ENCODE measurements at places on chromosomes 4 and X.

DNA sequence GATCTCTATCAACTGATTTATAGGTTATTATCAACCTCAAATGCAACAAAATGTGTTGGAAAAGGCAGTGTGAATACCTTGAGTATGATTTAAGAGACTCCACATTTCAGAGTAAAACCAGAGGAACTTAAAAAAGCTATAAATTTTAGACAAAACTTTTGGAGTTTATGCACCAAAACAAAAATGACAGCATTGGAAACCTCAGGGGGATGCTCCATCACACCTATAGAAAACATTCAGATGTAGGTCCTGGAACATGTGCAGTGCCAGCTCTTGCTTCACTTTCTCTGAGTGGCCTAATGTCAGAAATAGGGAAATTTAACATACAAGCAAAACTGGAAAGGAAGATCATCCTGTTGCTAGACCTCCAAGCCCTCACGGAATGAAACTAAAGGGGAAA is 5.8 kb upstream of the VEGFC start:
- no peak for DNase-seq

DNA sequence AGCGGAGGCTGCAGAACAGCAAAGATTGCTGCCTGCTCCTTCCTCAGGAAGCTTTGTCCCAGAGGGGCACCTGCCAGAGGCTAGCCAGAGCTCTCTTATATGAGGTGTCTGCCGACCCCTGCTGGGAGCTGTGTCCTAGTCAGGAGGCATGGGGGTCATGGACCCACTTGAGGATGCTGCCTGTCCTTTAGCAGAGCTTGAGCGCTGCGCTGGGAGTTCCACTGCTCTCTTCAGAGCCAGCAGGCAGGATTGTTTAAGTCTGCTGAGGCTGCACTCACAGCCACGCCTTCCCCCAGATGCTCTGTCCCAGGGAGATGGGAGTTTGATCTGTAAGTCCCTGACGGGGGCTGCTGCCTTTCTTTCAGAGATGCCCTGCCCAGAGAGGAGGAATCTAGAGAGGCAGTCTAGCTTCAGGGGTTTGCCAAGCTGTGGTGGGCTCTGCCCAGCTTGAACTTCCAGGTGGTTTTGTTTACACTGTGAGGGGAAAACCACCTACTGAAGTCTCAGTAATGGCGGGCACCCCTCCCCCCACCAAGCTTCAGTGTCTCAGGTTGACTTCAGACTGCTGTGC is 10.9 kb downstream of the DCK start:
- peak; percentile 40 for DNase-seq

DNA sequence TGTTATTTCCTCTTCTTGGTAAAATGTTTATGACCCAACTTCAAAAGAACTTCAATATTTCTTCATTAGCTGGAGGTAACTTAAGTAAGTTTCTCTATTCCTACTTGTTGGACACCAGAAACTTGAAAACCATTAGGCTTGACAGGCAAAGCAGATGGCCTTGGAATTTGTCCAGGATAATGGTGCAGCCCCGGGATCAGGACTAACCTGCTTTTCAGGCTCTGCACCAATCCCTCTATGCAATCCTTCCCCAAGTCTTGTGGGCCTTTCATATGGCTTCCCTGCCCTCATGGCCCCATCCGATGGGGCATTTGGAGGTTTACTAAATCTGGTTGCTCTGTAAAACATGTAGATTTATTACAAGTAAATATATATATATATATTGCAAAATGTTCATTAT is 68.5 kb downstream of the SPINK2 start:
- no peak for DNase-seq

DNA sequence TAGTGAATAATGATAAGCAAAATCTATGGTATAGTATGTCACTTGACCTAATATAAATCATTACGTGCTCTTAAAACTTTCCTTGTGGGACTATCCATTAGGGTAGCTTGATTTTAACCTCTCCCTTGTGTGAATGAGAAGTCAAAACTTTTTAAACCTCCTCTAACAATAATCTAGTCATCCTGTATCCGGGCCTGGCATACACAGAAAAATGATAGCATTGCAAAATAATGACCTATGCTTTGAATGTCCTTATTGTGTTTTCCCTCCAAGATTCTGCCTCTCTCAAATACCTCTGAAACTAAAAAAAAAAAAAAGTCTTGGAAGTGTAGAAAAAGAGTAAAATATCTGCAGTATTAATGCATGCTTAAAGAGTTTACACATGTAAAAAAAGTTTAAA is 250.0 kb upstream of the NDST3 start:
- DNase-seq = no peak

DNA sequence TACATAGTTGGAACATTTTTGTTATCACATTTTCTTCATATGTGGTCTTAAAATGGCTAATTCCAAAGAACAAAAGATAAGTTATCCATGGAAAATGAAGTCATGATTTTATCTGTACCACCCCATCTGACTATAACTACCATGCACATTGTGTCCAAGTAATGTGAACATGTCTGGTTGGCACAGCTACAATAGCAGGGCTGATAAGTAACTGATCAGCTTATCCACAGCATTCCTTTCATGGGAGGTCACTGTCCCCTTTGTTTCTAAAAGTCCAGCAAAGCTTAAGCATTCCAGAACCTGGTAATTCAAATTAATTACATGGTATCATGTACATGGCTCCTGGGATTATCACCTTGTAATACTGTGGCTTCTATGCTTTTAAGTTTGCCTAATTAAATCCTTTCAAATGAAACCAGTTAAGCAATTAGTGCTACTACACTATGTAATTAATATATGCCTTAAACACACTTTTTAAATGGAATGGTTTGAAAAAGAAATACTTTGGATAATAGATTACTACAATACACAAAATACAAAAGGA is 21.1 kb upstream of the SORBS2 start:
- DNase-seq = no peak

GRCh38 chr4:22129454-22130029 is 181.0 kb upstream of the KCNIP4 start:
- peak; percentile 22 for DNase-seq

DNA sequence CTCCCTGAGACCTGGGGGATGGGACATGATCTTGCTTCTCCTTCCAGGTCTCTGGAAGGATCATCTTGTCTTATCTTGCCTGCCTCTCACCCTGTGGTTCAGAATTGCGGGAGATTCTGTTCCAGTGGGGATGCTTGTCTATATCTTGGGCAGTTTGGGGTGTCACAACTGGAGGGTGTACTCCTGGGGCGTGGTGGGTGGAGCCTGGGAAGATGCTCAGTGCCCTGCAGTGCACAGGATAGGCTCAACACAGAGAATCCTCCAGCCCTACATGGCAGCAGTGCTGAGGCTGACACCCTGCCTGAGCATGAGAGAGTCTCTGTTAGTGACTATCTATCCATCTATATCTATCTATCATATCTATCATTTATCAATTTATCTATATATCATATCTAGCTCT is 7.7 kb downstream of the P2RY8 start:
- peak; percentile 51 for DNase-seq

GRCh38 chr4:111788099-111788498 is 357.2 kb upstream of the FAM241A start:
- no peak for DNase-seq

GRCh38 chr4:21827575-21827974 is 121.0 kb downstream of the KCNIP4 start:
- no peak for DNase-seq

DNA sequence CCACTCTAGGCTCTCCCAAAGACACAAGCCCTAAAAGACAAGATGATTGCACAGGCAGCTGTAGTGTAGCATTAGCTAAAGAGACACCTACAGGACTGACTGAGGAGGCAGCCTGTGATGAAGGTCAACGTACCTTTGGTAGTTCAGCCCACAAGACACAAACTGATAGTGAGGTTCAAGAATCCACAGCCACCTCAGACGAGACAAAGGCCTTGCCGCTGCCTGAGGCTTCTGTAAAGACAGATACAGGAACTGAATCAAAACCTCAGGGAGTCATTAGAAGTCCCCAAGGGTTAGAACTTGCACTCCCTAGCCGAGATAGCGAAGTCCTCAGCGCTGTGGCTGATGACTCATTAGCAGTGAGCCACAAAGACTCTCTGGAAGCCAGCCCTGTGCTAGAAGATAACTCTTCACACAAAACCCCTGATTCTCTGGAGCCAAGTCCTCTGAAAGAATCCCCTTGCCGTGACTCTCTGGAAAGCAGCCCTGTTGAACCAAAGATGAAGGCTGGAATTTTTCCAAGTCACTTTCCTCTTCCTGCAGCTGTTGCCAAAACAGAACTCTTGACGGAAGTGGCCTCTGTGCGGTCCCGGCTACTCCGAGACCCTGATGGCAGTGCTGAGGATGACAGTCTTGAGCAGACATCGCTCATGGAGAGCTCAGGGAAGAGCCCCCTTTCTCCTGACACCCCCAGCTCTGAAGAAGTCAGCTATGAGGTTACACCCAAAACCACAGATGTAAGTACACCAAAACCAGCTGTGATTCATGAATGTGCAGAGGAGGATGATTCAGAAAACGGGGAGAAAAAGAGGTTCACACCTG is 306.3 kb downstream of the ANK2 start:
- DNase-seq = peak; percentile 92

GRCh38 chrX:33989936-33990335 is 142.2 kb downstream of the FAM47A start:
- no peak for DNase-seq

Measured in activated CD4-positive, alpha-beta T cell treated with anti-CD3 and anti-CD28 coated beads, Interleukin-10, Interleukin-2, amounts not matched to agents 100 ng/mL and 50 ng/mL, durations not matched to agents 16 hours and 8 hours (primary cell).